ENCODE measurements at places on chromosomes 1 and 21.

GRCh38 chr1:9873992-9874391, 36.1 kb downstream of the CTNNBIP1 start:
- no peak for DNase-seq

- no peak for DNase-seq
These were observed 114.7 kb upstream of the WNT4 start for GRCh38 chr1:22257290-22258275.

DNA sequence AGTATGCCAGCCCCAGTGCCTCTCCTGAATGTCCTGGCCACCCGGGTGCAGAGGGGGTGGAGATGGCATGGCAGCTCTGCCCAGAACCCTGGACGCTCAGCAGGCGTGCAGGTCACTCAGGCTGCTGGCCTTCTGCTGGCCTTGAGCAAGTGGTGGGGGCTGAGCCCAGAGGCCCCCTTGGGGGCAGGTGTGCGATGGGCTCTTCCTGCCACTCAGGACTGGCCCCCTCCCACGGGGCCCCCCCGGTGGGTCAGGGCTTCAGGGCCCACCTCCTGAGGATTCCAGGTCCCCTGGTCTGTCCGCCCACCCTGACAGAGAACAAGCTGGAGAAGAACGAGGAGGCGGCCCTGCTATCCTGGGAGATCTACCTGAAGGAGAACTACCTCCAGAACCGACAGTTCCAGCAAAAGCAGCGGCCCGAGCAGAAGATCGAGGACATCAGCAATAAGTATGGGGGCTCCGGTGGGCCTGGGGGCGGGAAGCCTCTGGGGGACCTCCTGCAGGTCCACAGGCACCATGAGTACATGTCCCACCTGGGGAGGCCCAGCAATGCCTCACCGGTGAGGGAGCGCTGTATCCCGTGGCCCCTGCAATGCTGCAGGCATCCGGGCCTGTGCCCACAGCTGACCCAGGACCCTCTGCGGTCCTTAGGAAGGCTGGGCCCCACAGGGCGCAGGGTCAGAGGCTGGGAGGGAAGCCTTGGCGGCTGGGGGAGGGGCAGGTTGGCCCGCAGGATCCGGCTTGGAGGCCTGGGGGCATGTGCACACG, 37.0 kb upstream of the LRRC3 start:
- no peak for DNase-seq

GRCh38 chr1:70504821-70505193, 93.7 kb downstream of the CTH start:
- DNase-seq, result no peak

- no peak for DNase-seq
These were observed 35.1 kb downstream of the ITSN1 start for GRCh38 chr21:33677450-33677849.
